AG08395 (cell line): ENCODE measurements at places on chromosomes 1 and 21.

DNA sequence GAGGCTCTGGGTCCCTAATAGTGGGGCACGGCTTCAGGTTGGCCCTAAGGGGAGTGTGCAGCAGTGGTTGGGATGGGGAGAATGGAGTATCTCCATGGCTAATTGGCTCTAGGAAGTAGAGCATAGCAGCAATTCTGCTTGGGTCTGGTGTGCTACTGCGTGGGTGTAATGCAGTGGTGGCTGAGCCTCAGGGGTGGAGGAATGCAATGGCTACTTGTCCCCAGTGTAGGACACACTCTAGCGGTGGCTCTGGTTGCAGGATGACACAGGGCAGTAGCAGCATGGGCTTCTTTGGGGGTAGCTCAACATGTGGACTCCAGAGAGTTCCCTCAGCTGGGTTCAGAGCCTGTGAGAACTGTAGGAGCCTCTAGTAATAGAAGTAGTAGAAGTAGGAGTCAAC lies 91.2 kb upstream of the FAM78B start:
- DNase-seq = no peak

DNA sequence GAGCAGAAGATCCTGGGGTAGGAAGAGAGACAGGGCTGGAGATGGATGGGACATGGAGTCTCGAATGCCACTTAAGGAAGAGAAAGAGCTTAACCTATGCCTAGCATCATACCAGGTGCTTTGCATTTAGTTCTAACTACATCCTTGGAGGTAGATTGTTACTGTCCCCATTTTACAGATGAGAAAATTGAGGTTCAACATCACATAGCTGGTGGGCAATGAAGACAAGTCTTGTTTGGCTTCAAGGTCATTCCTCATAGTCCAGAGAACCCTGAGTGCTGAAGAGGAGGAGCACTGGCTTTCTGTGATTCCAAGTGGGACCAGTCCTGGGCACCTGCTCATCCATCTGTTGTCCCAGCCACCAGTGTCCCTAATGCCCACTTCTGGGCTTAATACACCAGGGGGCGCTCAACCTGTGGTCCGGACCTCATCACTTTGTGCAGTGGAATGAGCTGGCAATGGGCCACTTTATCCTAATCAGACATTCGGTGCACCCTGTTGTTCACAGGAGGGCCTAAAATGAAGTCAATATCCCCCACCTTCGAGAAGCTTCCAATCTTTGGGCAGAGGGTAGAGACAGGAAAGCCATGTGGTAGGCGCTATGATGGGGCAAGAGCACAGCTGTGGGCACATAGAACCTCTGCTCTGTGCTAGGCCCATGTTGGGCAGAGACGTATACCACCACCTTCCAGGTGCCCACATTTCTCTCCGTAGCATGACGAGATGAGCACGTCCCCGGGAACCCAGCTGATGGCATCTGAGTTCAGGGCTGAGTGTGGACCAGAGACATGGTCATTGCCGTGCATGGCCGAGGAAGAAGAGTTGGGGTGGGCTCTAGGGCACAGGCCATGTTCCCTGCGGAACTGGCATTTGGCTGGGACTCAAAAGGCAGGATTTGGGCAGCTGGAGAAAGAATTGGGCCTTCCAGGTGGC lies 9.2 kb downstream of the RPS6KA1 start:
- DNase-seq = peak; percentile 61

DNA sequence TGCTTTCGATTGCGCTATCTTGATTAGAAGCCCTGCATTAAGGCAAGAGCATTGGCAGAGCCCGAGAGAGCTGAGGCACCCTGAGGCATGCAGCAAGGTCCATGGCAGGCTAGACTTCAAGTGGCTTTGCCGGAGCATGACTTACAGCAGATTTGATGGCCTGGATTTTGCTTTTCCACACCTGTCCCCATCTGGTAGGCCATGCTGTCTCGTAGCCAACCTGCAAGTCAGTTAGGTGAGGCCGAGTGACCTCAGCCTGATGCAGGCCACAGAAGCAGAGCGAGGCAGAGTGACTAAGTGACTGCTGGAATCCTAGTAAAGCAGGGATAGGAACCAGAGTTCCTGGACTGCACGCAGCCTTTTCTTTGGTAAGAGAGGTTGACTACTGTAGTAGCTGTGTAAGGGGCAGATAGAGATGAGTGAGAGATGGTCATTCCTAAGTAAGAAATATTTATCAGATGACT lies 148.9 kb downstream of the PBX1 start:
- DNase-seq = peak; percentile 83

- no peak for DNase-seq
These were observed 187.2 kb downstream of the ZSCAN20 start for GRCh38 chr1:33659641-33660040.
